Sigmoid colon (tissue), 7 donors: ENCODE measurements at places on chromosomes 4 and X. TPM values are rescaled to one million over a fixed set of nuclear protein-coding genes. Genes with fewer than 3 reads are reported as not detected.

JCHAIN gene
- 1.4 TPM for total RNA-seq

RNF175 gene
- 0.99 TPM for total RNA-seq

DNA sequence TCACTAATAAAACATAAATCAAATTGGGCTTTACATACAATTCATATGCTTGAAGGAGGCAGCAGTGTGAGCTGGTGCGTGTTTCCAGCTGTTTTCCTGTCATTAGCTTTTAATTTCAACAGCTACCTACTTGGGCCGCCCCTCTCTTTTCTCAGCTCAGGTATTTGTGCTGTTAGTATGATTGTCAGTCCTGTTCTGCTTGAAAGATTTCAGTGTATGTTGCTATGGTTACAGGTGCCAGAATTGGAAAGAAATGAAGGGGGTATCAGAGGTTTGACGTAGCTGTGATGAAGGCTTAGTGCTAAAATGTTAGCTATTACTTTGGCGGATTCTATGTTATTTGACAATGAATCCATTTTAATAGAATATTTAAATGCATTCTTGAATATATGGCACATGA, 440.3 kb downstream of the ZIC3 start:
- no peak for DNase-seq

- DNase-seq = no peak
These were observed 23.1 kb upstream of the CCNQ start for GRCh38 chrX:153621949-153622598.

GRCh38 chrX:72276478-72276953, 532 bp downstream of the RPS4X start:
- no peak for DNase-seq

- DNase-seq = peak; percentile 96
These were observed 920 bp downstream of the SETD7 start for GRCh38 chr4:139554893-139555704.

GRCh38 chr4:147683188-147683591, 773 bp downstream of the PRMT9 start:
- DNase-seq = peak; percentile 76
